Fibroblast of skin of right biceps (primary cell): ENCODE measurements at places on chromosomes 16 and 17.
A peak's percentile ranks its signal among the peaks of the same experiment; 100 is the strongest.

DNA sequence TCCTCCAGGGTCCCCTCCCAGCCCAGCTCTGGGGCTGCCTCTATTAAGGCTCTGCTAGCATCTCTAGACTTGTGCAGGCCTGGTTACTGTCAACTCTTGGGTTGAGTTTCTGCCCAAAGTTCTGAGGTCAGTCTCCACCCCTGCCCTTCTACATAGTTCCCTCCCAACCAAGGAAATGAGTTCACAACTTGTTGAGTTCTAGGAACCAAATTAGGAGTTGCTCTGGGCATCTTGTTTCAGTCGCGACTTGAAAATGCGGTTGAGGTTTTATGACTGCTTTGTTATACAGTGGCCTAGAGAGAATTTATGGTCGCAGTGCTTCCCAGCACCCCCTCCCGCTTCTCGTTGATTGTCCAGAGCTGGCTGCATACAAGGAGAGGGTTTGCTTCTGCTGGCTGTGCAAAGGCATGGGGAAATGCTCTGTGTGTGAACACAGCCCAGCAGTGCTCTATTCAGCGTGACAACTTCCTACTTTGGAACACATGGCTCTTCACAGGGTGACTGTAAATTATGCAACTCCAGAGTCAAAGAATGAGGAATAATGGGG, 20.2 kb downstream of the GNAO1 start:
- DNase-seq: peak; percentile 9

DNA sequence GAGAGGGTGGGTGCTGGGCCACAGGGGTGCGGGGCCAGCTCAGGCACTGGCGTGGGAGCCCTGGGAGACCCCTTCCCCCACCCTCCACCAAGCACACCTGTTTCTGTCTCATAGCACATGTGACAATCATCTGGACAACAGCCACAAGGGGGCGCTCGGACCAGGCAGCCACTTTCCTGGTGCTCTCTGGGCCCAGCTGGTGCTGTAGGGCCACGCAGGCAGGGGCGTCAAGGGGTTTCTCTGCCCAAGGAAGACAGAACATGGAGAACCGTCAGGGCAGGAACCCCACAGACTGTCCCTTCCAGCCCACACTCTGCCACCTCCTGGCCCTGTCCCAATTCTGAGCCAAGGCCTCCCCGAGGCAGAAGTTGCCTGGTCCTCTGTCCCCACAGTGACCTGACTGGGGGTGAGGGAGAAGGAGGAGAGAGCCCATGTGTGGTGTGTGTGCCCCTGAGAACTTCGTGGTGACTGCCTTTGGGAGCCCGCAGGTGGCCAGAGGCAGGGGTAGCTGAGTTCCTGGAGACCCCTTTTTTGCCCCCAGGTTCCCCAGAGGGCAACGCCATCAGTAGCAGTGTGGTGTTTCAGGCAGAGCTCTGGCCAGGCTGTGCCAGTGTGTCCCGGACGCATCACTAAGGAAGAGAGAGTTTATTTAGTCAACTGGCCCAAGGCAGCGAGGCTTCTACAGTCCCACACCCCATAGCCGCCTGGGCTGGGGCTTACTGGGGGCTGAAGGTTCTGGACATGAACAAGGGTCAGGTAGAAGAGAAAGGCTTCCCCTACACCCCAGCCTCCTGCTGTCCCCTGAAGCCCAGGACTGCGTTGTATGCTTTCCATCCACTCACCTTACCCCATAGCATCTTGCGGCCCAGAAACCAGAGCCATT, 3.1 kb upstream of the SETD6 start:
- DNase-seq: peak; percentile 58

- DNase-seq: peak; percentile 69
Observed at GRCh38 chr17:83012200-83012785, 67.1 kb upstream of the METRNL start.

DNA sequence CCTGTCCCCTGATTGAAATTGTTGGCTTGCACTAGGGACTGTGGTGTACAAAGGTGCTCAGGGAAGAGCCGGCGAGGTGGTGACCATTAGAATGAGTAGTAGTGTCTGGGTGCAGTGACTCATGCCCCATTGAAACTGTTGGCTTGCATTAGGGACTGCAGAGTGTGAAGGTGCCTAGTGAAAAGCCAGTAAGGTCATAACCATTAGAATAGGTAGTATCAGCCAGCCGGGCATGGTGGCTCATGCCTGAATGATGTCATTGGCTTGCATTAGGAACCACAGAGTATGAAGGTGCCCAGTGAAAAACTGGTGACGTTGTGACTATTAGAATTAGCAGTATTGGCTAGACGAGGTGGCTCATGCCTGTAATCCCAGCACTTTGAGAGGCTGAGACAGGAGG, 78.9 kb downstream of the ABCC6 start:
- no peak for DNase-seq

- peak; percentile 73 for DNase-seq
Observed at GRCh38 chr16:66131895-66132294, 234.6 kb upstream of the CDH5 start.

- DNase-seq: no peak
Observed at GRCh38 chr16:4908854-4909401, 28.0 kb downstream of the PPL start.

- no peak for DNase-seq
Observed at GRCh38 chr17:75265614-75266315, 4.1 kb downstream of the MRPS7 start.

DNA sequence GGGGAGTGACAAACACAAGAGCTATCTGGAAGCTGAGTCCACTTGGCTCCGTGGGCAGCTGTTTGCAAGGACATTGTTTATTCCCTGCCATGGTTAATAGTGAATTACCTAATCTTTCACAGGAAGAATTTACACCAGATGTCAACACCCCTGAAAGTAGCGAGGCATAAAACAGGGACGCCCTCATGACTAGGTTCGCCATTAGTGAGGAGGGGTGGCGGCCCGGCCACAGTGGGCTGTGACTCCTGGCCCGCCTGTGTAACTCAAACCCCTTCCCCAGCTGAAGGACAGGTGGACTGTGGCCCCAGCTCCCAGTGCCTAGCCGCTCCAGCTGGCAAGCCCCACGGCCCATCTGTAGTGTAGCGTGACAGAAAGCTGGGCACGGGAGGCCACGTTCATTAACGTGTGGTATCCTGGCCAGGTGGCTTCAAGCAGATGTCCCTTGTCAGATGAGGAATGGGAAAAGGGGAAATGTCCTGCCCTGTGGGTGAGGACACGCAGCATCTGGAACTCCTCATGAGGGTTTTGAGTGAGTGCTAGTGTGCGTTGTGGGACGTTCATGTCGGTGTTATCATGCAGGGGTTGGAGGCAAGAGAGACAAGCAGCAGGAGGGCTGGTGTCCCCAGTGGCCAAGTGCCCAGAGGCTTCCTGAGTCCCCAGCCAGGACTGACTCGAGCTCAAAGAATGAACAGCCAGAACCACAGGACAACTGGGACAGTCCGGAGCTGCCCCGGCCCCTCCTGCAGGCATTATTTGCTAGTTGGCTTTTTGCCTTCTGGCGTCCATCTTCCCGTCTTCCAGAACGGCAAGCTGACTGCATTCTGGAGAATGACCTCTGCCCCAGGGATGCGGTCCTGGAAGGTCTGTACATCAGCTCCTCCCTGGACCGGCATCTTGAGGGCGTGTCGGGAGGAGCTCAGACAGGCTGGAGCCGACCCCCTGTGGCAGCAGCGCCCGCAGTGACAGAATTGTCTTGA, 19.2 kb downstream of the KDM8 start:
- peak; percentile 65 for DNase-seq
